ENCODE measurements at places on chromosomes 2 and 18.

- no peak for DNase-seq
Observed at GRCh38 chr2:38199127-38199526, 123.2 kb upstream of the CYP1B1 start.

- no peak for DNase-seq
Observed at GRCh38 chr2:64982311-64982857, 6.8 kb upstream of the SLC1A4 start.

- no peak for DNase-seq
Observed at GRCh38 chr2:138010890-138011289, 46.6 kb downstream of the HNMT start.

DNA sequence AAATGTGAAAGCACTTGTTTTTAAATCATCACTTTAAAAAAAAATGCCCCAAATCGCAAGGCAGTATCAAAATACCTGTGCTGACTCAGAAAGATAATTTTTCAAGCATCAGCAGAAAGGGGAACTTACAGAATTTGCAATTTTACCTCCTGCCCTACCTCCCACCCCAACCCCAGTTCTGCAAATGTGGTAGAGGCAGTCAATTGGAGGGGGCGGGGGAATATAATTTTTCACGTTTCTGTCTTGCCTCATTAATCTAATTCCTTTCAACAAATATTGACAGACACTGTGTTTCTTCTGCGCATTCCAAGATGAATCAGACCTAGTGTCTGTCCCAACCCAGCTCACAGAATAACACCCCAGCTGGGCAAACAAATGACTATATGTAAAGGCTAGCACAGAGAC lies 76.8 kb downstream of the ALPK2 start:
- DNase-seq, result no peak

- DNase-seq, result no peak
Observed at GRCh38 chr2:212974692-212975091, 176.7 kb downstream of the IKZF2 start.

DNA sequence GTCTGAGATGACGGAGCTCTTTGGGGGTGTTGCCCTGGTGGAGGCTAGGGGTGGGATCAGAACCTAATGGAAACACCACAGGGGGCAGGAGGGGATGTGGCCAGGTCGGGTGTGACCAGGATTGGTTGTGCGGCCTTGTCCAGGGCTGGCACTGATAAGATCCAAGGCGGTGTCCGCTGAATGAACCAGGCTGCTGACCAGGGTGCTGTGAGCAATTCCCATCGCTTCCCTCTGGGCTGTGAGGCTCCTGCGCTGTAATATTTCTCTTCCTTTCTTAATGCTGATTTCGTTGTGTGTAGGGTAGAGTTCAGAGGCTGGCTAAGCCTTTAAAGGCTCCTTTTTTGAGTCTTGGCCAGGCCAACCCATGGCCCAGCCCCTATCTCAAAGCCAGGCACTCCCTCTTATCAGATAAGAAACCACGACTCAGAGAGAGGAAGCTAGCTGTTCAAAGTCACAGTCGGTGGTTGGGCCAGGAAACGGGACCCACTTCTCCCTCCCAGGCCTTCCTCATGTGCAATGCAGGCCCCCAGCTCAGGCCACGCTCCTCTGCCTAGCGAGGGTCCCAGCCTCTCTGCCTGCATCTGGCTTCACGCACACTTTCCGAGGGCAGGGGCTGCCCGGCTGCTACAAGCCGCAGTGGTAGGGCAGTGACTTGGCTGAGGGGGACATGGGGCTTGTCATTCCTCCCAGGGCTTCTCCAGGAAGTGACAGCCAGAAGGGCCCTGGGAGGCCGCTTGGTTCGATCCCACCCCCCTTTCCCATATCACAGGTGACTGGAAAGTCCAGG lies 26.0 kb upstream of the FOSL2 start:
- DNase-seq, result no peak

GRCh38 chr18:79792096-79792987 lies 5.4 kb upstream of the KCNG2 start:
- DNase-seq, result no peak

DNA sequence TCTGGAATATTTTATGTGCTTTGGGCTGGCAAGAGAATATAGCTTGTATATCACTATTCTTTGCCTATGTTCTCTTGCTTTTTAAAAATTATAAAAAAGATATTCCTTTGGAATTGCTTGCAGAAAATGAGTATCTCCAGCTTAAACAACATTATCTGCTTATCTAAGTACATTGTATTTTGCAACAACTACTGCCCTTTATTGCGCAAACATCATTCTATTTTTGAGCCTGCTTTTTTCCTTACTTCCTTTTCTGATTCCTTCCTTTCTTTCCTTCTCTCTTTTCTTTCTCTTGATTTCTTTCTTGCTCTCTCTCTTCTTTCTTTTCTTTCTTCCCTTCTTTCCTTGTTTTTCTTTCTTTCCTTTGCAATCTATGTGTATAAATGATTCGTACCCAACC lies 74.0 kb downstream of the UNC80 start:
- no peak for DNase-seq

DNA sequence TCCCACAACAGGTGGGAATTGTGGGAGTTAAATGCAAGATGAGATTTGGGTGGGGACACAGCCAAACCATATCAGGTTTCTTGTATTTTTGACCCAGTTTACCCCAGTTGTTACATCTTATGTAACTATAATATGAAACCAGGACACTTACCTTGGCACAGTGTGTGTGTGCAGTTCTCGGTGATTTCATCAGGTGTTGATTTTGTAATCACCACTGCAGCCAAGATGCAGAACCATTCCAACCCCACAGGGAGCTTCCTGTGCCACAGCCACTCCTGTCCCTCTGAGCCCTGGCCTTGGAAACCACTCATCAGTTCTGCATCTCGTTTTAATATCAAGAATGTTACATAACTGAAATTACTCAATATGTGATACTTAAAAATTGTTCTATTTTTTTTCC lies 31.8 kb downstream of the ATP9B start:
- no peak for DNase-seq

DNA sequence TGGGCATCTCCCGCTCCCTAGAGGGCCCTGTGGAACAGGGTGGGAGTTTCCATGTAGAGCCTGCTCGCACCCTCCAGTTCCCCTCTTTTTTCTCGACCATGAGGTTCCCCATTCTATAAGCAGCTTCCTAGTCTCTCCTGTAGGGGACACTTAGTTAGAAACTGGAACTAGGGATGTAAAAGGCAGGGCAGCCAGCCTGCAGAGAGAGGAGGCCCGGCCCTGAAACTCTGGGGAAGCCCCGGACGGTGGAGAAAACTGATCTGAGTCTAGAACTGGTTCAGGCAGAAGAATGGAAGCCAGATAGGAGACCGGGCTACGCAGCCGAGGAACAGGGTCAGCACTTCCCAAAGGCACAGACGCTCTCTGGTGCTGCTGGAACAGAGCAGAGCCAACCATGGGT lies 51.6 kb upstream of the ATG16L1 start:
- no peak for DNase-seq

DNA sequence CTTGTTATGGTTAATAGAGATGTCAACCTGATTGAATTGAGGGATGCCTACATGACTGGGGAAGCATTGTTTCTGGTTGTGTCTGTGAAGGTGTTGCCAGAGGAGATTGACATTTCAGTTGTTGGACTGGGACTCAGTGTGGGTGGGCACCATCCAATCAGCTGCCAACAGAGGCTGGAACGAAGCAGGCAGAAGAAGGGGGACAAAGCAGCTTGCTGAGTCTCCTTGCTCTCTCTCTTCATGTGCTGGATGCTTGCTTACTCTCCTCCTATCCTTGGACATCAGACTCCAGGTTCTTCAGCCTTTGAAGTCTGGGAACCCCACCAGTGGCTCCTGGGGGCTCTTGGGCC lies 22.2 kb upstream of the SMAD4 start:
- no peak for DNase-seq

- DNase-seq, result no peak
Observed at GRCh38 chr2:30259827-30260679, 28.7 kb downstream of the LBH start.

- no peak for DNase-seq
Observed at GRCh38 chr2:7878786-7879482, 802.9 kb upstream of the ID2 start.

DNA sequence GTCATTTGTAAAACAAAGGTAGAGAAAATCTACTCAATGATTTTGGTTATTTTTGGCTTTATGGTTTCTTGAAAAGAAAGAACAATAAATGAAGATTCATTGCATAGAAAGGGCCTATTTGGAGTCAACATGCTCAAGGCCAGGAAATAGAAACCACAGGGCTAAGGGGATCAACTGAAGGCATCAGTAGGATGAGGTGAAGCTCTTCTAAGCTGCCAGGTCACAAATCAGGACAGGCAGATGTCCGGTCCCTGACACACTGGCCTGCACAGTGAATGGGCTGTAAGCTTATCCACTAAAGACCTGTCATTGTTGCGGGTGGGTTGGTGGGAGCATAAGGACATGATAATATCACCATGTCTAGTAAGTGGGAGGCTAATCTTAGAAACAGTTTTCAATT lies 31.6 kb upstream of the RNF138 start:
- DNase-seq, result no peak

DNA sequence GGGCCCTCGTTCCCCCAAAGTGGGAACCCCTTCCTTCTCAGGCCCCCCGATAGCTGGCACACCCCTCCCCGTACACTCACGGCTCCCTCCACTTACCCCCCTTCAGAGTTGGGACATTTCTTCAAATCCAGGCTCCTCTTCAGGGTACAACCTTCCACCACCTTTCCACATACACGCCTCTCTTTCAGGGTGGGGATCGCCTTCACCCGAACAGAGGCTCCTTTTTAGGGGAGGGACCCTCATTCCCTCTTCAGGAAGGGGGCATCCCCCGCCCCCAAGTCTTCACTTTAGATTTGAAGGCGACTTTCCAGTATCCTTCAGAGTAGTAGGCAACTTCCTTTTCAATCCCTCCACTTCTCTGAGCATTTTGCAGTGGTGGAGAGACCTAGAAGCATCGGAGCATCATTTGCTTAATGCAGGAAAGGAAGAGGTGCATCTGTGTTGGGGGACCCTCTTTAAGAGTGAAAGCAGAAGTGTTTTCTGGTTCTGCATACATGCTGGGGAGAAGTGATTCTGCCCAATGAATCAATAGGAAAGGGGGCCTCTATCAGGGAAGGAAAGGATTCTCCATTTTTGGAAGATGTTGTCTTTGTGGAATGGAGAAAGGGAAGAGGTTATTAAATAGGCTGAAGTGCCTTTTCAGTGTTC lies 845 bp downstream of the EML4 start:
- DNase-seq, result no peak

DNA sequence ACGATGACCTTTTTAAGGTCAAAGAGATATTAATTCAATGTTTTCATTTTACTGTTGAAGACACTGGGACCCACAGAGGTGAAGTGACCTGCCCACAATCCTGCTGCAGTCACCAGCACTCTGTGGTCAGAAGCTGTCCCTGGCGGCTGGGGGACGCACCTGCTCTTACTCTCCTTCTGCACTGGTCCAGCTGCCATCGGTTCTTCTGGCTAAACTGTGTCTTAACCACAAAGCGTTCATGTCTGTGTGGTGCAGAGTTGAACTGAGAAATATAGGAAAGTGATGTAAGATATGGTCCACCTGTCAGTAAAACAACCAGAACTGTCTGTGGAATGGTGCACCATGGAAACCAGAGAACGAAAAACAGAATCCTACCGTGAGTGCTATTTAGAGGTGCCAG lies 44.9 kb upstream of the SMIM21 start:
- DNase-seq, result no peak

GRCh38 chr2:236964291-236964690 lies 121.4 kb upstream of the COPS8 start:
- no peak for DNase-seq

DNA sequence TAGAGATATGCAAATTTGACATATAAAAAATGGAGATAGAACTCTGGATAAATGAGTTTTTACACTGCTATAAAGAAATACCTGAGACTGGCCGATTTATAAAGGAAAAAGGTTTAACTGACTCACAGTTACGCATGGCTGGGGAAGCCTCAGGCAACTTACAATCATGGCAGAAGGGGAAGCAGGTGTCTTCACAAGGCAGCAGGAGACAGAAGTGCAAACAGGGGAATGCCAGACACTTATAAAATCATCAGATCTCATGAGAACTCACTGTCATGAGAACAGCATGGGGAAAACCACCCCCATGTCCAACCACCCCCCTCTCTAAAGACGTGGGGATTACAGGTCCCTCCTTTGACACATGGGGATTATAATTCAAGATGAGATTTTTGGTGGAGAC lies 1540.2 kb upstream of the SLC39A10 start:
- no peak for DNase-seq

GRCh38 chr2:187982668-187983067 lies 309.0 kb upstream of the GULP1 start:
- no peak for DNase-seq

GRCh38 chr2:28944535-28945248 lies 36.4 kb upstream of the TOGARAM2 start:
- DNase-seq, result no peak

- DNase-seq, result no peak
Observed at GRCh38 chr18:63253428-63254372, 65.9 kb downstream of the BCL2 start.

DNA sequence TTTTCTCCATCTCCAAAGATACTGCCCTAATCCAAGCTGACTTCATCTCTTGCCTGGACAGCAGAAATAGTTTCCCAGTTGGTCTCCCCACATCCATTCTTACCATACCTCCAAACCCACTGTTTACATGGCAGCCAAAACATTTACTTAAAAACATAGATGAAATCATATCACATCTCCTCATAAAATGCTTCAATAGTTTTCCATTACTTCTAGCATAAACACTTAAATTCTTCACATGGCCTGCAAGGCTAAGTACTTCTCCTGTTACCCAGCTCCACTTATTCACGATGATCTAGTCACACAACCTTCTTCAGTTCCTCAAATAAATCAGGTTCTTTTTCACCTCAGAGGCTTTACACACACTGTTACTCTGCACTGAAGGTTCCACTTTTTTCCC lies 185.8 kb upstream of the ACVR2A start:
- peak; percentile 65 for DNase-seq

GRCh38 chr2:84939426-84940087 lies 31.4 kb upstream of the KCMF1 start:
- DNase-seq, result no peak

DNA sequence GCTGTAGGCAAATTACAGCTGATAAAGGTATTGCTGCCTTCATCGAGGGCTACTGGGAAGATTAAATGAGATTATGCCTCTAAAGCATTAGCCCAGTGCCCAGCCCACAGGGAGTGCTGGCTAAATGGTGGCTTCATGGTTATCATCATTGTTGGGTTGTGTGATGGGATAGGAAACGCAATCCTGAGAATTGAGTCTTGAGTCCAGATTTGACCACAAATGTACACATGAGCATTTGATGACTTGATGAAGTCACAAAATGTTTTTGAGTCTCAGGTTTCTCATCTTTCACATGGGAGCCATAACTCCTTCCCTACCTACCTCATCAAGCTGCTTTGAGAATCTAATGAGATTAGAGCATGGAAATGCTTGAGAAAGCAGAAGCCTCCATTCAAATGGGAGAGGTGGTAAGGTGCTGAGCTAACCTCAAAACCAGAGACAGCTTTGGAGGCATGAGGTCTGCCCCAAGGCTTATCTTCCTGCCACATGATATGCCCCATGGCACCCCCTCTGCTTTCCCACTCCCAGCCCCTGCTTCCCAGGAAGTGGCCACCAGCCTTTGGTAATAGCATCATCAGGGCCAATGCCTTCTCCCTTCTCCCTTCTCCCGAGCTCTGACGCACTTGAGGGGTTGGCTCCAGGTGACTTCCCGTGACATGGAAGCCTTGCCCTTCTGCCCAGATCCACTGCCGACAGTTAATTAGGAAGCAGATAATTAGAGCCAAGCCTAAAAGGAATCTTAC lies 149.4 kb upstream of the EPAS1 start:
- no peak for DNase-seq

- no peak for DNase-seq
Observed at GRCh38 chr2:12300927-12301326, 415.8 kb upstream of the TRIB2 start.
